ENCODE measurements at places on chromosomes 11 and 22.

GRCh38 chr11:91536366-91536765 lies 688.3 kb upstream of the FAT3 start:
- no peak for DNase-seq

- DNase-seq = no peak
These were observed 6.7 kb upstream of the RTN4RL2 start for GRCh38 chr11:57453543-57454177.

DNA sequence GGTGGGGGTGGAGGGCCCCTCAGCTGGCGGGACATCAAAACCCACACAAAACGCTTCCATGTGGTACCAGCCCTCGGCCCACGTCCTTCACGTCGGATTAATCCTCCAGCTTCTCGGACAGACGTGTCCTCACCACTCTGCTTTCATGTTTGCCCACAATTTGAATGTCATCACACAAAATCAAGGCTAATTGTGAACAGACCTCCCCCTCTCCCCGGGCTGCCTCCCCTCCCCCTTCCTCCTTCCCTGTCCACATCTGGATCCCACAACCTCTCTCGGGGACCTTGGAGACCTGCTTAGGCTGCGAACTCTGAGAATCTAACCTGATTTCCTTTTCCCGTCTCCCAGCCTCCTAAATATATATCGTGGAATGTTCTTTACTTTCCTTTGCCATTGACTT lies 262.9 kb downstream of the MN1 start:
- DNase-seq = no peak

GRCh38 chr11:36452961-36453360 lies 57.1 kb downstream of the TRAF6 start:
- no peak for DNase-seq

GRCh38 chr11:10503221-10503620 lies 37.8 kb downstream of the RNF141 start:
- DNase-seq = no peak

DNA sequence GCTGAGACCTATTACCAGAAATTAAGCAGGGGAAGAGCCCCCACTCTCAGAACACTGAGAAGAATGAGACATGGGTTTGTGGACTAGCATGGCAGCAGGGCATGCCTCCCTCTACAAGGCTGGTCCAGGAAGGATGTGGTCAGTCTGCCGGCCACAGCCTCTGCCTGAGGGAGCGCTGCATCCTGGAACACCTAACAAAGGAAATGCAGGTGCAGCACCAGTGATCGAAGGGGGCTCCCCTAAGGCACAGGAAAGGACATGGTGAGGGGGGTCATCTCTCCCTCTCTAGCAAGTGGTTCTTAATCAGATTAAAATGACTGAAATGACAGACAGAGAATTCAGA lies 40.6 kb upstream of the ARL14EP start:
- no peak for DNase-seq

GRCh38 chr11:96741068-96741467 lies 351.3 kb downstream of the JRKL start:
- no peak for DNase-seq

DNA sequence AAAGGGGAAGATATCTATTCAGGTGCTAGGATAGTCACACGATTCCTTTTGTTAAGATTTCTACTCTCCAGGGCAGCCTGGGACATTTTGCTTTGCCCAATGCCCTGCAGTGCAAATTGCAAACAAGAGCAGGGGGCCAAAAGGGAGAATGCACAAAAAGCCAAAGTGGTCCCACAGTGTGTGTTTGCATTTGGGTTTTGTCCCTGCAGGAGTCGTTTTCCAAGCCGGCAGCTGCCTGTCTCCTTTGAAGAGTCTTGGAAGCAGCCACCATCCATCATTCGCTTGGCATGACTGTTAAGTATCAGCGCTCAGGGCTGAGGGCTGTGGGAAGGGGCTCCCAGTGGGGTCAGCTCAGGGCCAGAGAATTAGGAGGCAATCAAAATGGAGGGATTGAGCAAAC lies 184.7 kb downstream of the MIAT start:
- DNase-seq = no peak

DNA sequence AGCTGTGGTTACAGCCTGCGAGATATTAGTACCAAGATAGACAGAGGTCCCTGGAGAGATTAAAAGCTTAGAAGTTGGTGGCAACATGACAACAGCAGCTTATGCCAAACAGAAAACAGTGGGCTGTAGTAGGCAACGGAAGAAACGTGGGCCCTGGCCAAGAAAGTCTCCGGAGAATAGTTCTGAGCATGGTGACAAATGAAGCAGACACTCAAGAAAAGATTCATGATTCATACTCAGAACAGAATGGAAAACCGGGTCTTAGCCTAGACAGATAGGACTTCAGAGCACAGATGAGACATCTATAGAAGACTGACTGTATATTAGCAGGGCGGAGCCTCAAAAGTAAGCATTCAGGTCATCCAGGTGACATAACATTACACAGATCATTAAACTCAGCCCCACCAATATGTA lies 727.4 kb downstream of the ETS1 start:
- no peak for DNase-seq

DNA sequence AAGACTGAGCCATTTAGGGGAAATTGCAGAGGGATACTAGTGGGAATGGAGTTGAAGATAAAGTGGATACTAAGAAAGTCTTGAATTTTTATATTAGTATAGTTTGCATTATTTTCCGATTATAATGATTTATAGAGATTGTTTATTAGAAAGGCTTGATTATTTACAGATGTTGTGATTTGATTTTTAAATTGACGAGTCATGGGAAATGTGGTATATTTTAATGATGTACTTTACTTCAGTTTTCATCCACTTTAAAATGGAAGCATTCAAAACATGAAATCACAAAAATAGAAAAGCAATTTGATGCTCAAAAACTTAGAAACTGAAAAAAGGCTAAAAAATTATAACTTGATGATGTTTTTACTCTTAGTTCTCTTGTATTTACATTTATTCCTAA lies 21.2 kb downstream of the USP47 start:
- no peak for DNase-seq

DNA sequence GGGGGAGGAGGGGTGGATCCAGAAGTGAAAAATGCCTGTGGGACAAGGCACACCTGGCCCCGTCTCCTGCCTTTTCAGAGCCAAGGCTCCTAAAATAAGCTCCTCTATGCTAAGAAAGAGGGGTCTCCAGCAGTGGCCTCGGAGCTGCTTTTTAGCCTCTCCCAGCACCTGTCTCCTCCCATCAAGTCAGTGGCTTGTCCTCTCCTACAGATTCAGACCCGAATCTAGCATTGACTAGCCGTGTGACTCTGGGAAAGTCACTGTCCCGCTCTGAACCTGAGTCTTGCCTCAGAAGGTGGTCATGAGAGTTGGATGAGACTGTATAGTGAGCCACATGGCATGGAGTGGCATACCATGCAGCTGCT lies 90.8 kb upstream of the THY1 start:
- DNase-seq = no peak

- DNase-seq = no peak
These were observed 18.8 kb upstream of the AMOTL1 start for GRCh38 chr11:94749369-94749768.

DNA sequence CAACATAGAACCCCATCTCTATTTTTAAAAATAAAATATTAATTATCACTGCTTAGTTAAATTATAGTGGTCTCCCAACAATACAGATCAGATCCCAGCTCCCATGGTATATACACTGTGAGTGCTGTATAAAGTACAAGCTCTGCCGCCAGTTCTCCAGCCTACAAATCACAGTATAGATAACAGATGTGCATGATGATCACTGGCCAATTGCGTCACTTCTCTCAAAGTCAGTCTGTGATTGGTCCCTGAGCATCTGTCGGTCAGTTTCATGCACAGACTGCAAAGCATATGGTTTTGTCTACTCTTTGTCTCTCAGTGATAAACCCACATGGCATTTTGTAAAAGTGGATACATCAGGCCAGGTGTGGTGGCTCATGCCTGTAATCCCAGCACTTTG lies 15.7 kb downstream of the PPARA start:
- DNase-seq = no peak

DNA sequence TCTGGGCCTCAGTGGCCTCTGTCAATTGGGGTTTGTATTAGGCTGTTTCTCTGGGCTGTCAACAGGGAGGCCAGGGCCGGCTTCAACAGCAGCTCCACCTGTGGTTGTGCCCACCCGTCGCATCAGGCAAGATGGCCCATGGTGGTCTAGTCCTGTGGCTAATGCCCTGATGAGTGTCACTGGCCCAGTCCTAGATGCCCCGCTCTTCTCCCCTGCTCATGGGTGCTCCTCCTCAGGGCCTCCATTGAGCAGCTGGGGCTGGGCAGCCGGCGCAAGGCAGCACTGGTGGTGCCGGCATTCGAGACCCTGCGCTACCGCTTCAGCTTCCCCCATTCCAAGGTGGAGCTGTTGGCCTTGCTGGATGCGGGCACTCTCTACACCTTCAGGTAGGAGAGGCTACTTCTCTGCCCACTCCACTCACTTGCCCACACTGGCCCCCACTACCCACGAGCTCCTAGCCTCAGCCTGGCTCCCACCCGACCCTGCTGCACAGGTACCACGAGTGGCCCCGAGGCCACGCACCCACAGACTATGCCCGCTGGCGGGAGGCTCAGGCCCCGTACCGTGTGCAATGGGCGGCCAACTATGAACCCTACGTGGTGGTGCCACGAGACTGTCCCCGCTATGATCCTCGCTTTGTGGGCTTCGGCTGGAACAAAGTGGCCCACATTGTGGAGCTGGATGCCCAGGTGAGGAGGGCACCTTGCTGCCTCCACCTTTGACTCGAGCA lies 5.4 kb downstream of the LARGE2 start:
- DNase-seq = no peak

- DNase-seq = no peak
These were observed 79.8 kb downstream of the BCR start for GRCh38 chr22:23259916-23260644.

DNA sequence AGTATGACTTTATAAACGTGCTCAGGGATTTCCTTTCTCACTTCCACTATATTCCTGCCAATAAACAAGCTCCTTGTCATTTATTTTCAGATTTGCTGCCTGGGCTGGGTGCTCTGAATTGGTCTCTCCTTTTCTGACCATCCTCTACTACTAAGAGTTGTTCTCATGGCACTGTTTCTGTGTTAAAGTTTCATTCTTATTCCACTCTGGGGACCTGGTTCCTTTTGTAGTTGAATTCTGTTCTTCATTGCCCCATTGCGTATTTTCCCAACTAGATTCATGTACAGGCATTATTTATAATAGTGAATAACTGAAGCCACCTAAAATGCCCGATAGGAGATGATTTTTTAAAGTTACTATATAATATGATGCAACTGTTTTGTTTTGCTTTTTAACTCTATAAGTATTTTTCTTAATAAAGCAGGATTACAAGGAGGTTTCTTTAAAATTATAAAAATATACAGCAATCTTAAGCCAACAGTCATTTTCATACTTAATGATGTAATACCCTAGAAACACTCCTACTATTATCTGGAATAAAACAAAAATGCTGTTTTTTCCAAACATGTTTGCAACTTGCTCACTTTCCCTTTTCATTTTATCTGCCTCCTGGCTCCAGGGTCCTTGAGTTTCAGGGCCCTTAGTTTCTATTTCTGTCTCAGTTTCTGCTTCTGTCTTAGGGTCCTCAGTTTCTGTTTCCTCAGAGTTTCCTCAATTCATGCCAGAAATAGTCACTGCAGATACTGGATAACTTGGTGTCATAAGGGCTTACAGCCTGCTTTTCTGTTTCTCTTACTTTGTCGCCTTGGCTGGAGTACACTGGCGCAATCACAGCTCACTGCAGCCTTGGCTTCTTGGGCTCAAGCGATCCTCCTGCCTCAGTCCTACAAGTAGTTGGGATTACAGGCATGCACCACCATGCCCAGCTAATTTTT lies 9.8 kb upstream of the FUT4 start:
- no peak for DNase-seq

DNA sequence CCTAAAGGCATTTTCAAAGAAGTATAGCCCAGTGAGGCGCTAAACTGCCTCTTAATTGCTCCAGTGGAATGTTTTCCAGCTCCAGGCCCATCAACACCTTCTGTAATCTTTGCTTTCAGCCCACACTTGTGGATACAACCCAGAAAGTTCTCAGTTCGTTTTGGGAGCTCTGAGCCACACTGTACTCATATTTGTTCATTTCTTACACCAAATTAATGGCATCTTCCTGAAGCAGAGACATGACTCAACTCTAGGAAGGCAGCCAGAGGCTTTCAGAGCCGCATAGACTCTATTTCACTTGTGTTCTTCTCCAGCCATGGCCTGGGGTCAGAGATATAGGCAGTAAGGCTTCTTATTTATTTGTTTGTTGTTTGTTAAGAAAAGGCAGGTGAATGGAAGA lies 175.5 kb upstream of the NCAM1 start:
- DNase-seq = no peak

DNA sequence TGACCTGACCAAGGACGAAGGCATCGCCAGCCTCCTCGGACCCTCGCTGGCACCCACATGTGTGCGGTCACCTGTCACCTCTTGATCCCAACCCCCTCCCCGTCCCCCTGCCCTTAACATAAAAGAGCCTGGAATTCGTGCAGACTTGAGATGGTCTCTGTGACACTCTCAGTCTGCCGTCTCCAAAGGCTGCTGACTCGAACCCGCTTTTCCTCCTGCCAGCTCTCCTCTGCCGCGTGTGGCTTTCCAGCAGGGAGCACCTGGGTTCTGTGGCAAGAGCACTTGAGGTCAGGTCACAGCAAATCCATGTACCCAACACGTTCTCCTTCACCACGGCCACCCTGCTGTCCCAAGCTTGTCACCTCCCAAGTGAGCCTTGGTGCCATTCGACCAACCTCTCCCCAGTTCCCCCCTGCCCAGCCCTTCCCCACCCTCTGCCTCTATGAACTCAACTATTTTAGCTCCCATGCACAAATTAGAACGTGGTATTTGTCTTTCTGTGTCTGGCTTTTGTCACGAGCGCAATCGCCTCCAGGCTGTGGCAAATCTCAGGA lies 207.6 kb downstream of the BRD1 start:
- no peak for DNase-seq

All from caudate nucleus (tissue), 63 donors.